A673 (cell line): ENCODE measurements at places on chromosomes 5 and 9.

GRCh38 chr5:27010646-27011045 is 27.7 kb downstream of the CDH9 start:
- DNase-seq: no peak

GRCh38 chr5:61311056-61311610 is 20.9 kb upstream of the ZSWIM6 start:
- DNase-seq: no peak

DNA sequence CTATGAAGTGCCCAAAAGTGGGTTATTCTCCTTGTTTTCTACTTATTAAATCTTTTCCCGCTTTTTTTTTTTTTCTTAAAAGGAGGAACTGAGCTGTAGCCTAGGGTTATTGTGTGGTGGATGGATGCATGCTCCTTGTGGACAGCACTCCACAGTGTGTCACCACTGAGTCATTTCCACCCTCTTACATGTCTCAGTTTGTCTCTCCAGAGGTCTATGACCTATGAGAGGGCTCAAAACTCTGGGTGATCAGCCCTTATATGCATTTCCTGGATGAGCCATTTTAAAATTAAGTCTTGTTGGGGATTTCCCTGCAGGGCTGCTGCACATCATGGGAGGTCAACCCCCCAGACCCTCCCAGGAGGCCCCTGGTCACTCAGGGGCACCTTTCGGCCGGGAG is 102.2 kb upstream of the MOCS2 start:
- DNase-seq: no peak

DNA sequence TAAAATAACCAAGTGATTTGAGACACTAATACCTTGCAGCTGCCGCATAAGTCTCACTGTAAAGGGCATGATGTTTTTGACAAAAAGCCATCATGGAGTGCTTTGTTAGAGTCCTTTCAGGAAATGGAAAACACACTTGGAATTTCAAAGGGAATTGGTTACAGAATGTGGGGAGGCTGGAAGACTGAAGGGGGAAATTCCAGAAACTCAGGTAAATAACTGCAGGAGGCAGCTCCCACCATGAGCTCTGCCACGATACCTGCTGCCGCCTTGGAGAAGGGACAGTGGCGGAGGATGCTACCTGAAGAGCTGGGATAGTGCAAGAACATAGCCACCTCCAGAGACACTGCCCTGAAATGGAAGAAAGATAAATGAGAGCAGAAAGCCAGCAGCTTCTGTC is 66.9 kb downstream of the PRKACG start:
- DNase-seq: no peak

GRCh38 chr9:16526380-16526779 is 344.1 kb downstream of the BNC2 start:
- no peak for DNase-seq

DNA sequence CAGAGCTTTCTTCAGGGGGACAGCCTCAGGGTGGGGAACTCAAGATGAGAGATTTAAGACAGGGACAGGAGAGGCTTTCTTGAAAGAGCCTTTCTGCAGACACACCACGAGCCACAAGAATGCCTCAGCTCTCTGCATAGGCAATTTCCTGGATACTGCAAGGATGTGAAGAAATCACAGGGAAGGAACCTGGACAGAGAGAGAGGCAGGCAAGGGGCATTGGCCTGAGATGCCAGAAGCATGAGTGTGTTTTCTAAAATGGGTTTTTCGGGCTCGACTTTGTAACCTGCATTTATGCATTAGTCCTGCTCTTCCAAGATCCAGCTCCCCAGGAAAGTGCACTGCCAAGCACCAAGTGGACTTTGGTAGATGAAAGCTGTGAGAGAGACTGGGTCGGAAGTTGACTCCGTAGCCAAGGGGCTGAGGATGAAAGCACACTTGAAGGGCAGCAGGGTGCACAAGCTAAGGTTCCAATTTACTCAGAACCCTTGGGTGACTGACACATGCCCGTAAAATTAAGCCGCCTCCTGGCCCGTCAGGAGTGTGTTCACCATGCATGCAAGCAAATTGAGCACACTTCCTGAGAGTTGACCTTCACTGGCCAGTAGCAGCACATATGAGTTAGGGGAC is 90.9 kb downstream of the CFAP90 start:
- DNase-seq: no peak

DNA sequence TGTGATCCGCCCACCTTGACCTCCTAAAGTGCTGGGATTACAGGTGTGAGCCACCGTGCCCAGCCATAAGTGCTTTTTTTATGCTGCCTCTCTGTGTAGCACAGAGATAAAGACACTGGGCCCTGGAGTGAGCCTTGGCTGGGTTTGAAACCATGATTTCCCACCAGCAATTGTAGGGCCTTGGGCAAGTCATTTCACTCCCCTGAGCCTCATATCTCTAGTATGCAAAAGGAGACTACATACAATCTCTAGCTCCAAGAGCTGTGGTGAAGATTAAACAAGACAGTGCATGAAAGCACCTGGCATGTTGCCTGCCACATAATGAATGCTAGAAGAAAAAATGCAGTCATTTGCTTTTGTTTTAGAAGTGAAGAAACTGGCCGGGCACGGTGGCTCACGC is 3.9 kb downstream of the FABP6 start:
- DNase-seq: no peak

GRCh38 chr5:150556859-150557508 is 49.1 kb downstream of the NDST1 start:
- DNase-seq: no peak

DNA sequence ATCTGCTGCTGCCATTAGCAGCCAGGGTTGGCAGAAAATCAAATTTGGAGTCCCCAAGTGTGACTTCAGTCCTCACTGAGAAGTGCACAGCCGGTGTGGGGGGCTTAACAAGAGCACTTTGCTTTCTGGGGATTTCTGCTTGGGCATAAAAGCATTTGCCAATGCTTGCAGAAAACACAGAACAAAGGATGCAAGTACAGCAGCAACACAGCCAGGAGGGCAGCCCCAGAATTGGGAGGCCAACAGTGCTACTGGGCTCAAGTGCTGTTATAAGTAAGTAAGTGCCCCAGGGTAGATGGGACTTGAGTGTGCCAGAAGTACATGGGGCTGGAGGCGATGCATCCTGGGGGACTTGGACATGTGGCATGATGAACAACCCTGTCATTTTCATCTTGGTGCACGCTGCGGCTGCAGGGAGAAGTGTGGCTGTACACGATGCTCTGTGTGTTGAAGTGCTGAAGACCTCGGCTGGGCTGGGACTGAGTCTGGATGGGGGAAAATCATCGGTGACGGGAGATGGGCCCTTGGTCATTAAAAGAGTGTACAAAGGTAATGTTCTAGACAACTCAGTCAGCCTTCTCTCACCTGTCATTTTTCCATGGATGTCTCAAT is 73.3 kb downstream of the GOLPH3 start:
- no peak for DNase-seq

DNA sequence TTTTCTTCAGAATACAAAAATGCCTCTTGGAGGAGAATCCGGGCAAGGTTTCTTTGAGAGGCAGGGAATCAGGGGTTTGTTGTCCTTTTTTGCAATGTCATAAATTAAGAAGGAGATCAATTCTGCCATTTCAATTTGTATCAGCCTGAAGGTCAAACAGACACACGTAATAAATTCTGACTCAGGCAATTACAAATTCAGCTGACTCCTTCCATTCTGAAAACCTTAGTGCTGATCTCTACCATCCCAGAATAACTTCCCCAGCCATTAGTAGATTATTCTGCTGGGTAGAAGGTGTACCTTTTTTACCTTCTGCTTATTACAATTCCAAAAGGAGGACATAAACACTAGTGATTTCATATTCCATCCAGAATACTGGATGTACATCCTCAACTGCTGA is 516.6 kb downstream of the AGTPBP1 start:
- DNase-seq: no peak

GRCh38 chr5:121913418-121913817 is 48.4 kb upstream of the SRFBP1 start:
- peak; percentile 44 for DNase-seq
